ENCODE measurements at places on chromosomes 11 and 22.

DNA sequence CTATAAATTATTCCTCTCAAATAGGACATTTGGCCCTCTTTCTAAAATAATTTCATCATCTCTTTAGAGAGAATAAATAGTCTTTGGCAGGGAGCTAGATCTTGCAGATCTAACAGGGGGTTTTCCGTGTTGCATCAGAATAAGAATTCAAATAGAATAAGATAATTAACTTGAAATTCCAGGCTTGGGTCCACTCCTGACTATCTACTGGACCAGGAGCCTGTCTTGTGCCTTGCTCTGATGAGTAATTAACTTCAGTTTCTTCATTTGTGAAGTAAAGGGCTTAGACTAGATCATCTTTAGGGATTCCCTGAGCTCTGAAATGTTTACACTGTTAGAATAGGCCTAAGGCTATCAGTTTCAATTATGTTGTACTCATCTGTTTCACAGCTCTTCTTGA, 23.5 kb upstream of the TMEM123 start:
- no peak for DNase-seq

DNA sequence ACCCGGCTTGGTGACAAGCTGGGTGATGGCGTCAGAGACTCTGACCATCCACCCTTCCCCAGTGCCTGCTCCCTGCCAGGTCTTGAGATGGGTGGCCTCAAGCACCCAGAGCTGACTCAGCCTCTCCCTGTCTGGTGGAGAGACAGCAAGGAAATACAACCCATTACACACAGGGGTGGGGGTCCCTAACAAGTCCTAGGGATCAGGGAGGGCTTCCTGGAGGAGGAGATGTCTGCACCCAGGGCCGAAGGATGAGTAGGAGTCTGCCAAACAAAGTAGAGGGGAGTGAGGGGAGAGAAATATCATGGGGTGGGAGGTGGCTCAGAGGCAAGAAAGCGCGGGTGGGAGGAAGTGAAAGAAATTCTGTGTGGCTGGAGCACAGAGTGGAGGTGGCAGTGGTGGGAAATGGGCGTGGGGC, 6.8 kb downstream of the MAFF start:
- no peak for DNase-seq

GRCh38 chr22:42262964-42263363, 7.5 kb downstream of the TCF20 start:
- no peak for DNase-seq

DNA sequence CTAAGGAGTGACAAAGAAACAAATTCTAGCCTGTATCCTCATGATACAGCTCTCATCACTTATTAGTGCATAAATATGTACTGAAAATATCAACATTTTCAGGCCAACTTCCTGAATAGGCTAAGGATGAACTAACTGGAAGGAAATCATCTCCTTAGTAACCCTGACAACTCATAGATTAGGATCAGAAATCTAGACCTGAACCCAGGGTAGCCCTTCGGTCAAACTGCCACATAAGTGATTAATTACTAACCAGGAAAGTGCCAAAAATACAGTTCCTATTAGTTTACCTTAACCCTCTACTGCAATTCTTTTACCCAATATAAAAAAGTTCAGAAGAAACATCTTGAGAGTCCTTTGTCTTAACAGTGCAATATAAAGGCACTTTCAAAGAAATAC, 40.0 kb downstream of the AMBRA1 start:
- DNase-seq, result no peak

GRCh38 chr11:121575963-121576290, 123.2 kb upstream of the SORL1-AS1 start:
- DNase-seq, result no peak

DNA sequence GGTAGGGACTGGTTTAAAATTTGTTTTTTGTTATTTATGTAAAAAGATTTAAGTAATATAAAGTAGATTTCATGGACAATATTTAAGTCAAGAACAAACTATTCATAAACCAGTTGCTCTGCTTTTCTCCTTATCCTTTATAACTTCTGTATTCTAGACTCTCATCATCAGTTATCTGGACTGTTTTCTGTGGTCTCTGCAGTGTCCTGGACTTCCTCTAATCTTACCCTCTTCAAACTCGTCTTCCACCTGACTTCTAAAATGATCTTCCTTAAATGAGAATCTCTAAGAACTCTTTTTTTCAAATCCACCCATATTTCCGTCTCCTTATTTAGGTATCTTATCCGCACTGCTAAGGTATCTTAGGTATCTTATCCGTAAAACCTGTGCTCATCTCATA, 8.1 kb downstream of the RRM1 start:
- DNase-seq, result no peak

- DNase-seq, result no peak
Observed at GRCh38 chr22:42611051-42611450, 3.6 kb downstream of the POLDIP3 start.

GRCh38 chr11:122439866-122440810, 215.4 kb upstream of the UBASH3B start:
- no peak for DNase-seq

GRCh38 chr22:45671783-45672563, at the start of gene ATXN10:
ATXN10 (plus strand) TSS chr22:45671834; CDS start chr22:45672064, 230 bp downstream.
- DNase-seq, result peak; percentile 32

DNA sequence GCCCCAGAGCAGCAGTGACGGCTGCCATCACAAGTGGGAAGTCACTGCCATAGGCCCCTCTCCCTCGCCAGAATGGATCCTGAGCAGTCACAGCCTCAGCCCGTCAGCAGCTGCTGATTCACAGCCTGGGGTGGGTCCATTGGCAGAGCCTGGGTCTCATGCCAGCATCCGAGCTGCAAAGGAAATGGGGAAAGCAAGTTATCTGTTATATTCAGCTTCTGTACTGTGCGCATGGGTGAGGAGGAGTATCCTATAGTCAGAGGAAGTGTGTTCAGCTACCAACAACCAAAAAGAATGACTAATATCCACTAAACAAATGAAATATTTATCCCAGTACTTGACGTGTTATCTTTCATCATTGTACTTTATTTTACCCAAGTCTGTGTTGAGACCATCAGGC, 119.7 kb downstream of the RCN1 start:
- no peak for DNase-seq

GRCh38 chr11:68460741-68461574, at the start of gene PPP6R3:
PPP6R3 (plus strand) TSS chr11:68460752; CDS start chr11:68537665, 76,913 bp downstream.
- DNase-seq, result no peak

- no peak for DNase-seq
Observed at GRCh38 chr22:45159652-45160462, 3.9 kb upstream of the NUP50 start.

- DNase-seq, result no peak
Observed at GRCh38 chr11:13440100-13440855, 22.7 kb downstream of the BTBD10 start.

DNA sequence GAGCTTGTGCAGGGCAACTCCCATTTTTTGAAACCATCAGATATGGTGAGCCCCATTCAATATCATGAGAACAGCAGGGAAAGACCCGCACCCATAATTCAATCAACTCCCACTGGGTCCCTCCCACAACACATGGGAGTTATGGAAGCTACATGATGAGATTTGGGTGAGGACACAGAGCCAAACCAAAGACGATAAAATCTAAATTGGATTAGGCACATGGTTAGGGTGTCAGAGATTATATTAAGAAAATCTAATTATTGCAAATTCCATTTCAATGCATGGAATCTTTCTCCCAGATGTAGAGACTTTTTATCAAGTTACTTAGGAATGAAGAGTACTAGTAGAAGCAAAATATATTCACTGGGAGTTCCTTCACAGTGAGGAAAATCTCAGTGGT, 324.9 kb downstream of the JRKL start:
- no peak for DNase-seq

- no peak for DNase-seq
Observed at GRCh38 chr11:131580476-131580875, 210.1 kb downstream of the NTM start.

DNA sequence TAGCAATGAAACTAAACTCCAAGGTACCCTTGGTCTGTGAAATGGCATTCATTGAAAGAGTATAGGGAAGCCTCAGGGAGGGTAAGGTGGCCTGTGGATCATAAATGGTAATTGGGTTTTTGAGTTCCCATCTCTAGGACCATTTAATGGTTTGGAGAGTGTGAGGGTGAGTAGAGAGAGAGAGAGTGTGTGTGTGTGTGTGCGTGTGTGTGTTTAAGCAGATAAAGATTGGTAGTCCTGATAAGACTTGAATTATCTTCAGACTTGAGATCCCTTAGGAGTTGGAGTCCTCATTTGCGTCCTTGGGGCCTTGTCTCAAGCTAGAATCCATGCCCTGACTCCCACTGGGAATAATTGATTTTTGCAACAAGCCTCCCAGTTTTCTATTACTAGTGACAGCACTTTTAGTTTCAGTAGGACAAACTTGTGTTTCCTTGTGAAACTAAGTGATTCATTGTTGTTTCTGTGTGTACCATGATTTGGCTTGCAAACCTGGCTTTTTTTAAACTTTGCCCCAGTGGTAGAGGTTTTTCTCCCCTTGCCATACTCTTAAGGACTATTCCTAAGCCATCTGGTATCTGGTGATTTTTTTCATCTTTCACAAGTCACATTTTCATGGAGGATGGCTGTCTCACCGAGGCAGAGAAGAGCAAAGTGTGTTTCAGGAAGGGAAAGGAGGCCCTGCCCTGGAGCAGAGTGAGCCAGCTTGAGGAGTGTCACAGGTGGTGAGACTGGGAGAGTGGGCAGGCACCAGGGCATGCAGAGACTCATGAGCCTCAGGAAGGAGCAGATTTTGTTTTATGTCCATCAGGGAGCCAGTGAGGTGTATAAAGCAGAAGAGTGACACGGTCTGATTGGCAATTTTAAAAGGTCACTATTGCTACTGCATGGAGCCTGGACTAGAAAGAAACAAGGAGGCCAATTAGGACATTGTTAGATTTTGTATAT, 26.7 kb downstream of the ALKBH3 start:
- DNase-seq, result no peak

- DNase-seq, result peak; percentile 6
Observed at GRCh38 chr11:73833067-73833466, 43.6 kb downstream of the COA4 start.

GRCh38 chr11:124475265-124475664, 29.8 kb upstream of the OR8B8 start:
- no peak for DNase-seq

GRCh38 chr11:2190657-2191471, 19.2 kb upstream of the TH start:
- DNase-seq, result no peak
